ENCODE measurements at places on chromosomes 5 and 9. TPM values are rescaled to one million over a fixed set of nuclear protein-coding genes. Genes with fewer than 3 reads are reported as not detected.

CKMT2 gene
- 6.6 TPM for total RNA-seq

SLC34A1 gene
- not detected for total RNA-seq

TICAM2 gene
- total RNA-seq, result 2.8 TPM

ACTBL2 gene
- not detected for total RNA-seq

CHMP5 gene
- 53.4 TPM for total RNA-seq

F2RL2 gene
- total RNA-seq, result not detected

FBXL17 gene
- 27.1 TPM for total RNA-seq

DBH gene
- total RNA-seq, result not detected

HDAC3 gene
- 56.0 TPM for total RNA-seq

GRAMD2B gene
- total RNA-seq, result 56.7 TPM

IL5 gene
- total RNA-seq, result not detected

KIF24 gene
- total RNA-seq, result 0.94 TPM

SPINK7 gene
- total RNA-seq, result not detected

IFNB1 gene
- not detected for total RNA-seq

ITGA2 gene
- total RNA-seq, result 40.5 TPM

GRXCR2 gene
- not detected for total RNA-seq

TTC23L gene
- 2.8 TPM for total RNA-seq

PCDHGA6 gene
- 6.1 TPM for total RNA-seq

LCN1 gene
- total RNA-seq, result not detected

GABRA1 gene
- not detected for total RNA-seq

MEIKIN gene
- not detected for total RNA-seq

PCDHGB7 gene
- total RNA-seq, result 11.7 TPM

MORN5 gene
- total RNA-seq, result 1.4 TPM

OR13C5 gene
- total RNA-seq, result not detected

FOXD4 gene
- not detected for total RNA-seq

NOTCH1 gene
- 134 TPM for total RNA-seq

PPP2R2B gene
- 25.9 TPM for total RNA-seq

TAF1L gene
- not detected for total RNA-seq

AK6 gene
- total RNA-seq, result 29.1 TPM

HBEGF gene
- total RNA-seq, result 5.6 TPM

MARVELD2 gene
- total RNA-seq, result 32.4 TPM

LHX3 gene
- not detected for total RNA-seq

SOWAHA gene
- total RNA-seq, result 6.8 TPM

DMGDH gene
- total RNA-seq, result 3.8 TPM

TAF11L8 gene
- not detected for total RNA-seq

PCDHGC4 gene
- total RNA-seq, result 3.6 TPM

SPINK4 gene
- total RNA-seq, result not detected
